ENCODE measurements at places on chromosomes 16 and 17.

- no peak for DNase-seq
Observed at GRCh38 chr16:9351440-9351839, 260.0 kb downstream of the HAPSTR1 start.

DNA sequence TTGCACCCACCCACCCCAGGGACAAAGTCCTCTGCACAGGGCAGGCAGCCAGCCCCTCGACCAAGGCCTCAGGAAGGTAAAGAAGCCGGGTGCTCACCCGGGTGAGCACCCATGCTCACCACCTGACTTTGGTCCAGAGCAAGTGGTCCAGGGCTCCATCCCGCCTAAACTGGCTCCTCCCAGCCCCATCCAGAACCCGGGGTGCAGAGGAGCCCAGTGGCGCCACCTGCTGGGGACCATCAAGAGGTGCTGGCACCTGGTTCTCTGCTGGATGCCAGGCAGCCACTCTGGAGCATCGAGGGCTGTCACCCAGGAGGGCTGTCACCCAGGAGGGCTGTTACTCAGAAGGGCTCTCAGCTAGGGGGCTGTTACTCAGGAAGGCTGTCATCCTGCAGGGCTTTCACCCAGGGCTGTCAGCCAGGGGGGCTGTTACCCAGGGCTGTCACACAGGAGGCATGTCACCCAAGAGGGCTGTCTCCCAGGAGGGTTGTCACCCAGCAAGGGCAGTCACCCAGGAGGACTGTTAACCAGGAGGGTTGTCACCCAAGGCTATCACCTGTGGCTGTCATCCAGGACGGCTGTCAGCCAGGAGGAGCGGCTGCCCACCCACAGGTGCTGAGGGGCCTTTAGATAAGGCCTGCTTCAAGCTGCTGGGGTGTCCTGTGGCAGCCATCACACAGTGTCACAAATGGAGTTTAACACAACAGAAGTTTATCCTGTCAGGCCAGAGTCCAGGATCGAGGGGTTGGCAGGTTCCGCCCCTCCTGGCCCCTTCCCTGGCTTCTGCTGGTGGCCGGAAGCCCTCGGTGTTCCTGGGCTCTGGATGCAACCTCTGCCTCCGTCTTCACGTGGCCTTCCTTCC is 98.5 kb downstream of the TNFRSF13B start:
- DNase-seq = no peak

DNA sequence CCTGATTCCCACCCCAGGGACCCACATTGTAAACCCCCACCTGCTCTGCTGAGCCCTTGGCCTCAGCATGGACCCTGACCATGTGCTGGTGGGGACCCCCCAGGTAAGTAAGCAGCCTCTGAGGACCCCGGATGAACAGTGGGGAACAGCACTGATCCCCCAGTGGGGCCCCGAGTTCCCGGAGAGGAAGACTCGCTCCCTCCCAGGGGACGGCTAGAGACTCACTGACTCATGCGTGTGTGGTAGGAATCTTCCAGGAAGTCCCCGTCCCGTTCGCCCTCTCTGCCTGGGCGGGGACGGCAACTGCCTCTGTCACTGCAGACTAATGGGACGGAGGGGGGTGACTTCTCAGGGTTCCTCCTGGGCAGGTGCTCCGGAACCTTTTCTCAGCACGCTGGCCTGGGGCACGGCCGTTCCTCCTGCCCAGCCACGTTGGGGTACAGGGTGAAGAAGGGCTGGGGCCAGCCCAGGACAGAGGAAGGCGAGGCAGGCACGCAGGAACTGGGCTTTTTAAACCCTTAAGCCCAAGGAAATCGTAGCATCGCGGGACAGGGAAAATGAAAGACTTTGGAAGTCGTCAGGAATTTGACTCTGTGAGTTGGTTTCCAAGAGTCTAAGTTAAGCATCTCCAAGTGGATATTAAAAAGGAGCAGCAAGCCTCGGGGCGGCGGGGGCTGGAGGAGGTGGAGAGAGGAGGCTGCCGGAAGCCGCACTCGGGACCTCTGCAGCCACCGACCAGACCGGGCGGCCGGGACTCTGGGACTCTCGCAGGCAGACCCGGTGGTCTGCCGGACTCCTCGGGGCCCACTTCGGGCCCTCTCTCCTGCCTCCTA is 178.7 kb downstream of the SEC14L1 start:
- peak; percentile 76 for DNase-seq

- DNase-seq = no peak
Observed at GRCh38 chr17:8004899-8005298, 2.5 kb downstream of the GUCY2D start.

DNA sequence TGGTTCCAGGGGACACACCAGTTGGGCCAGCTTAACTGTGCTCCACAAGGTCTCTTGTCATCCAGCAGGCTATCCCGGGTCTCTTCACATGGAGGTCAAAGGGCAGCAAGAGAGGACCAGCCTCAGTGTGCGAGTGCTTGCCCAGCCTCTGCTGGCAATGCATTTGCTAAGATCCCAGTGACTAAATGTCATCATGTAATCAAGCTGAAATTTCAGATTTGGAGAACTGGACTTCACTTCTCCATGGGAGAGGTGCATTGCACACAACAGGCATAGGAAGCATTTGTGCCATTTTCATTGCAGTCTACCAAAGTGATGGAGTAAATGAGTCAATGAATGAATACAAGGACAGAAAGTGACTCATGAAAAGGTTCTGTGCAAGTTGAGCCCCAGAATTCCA is 51.2 kb upstream of the KDM8 start:
- DNase-seq = no peak

- peak; percentile 97 for DNase-seq
Observed at GRCh38 chr17:8192070-8192815, 2.3 kb upstream of the BORCS6 start.

DNA sequence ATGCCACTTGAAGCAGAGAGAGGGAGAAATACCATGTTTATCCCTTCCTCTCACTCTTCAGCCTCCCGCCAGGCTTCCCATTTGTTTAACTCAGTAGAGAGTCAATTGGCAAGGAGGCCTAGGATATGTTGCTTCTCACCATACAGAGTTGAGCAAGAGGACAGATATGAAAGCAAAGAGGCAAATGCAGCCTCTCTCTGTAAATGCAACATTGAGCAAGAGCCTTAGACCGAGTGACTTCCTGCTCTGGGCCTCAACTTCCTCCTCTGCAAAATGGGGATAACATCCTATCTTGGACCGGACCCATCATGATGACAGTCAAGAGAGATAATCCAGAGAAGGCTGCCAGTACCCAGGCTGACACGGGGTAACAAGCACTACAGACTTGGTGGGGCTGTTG is 36.8 kb downstream of the SOCS1 start:
- DNase-seq = no peak

- DNase-seq = no peak
Observed at GRCh38 chr17:194828-195602, 13.6 kb upstream of the DOC2B start.

- DNase-seq = no peak
Observed at GRCh38 chr16:78560997-78561396, 461.5 kb downstream of the WWOX start.

DNA sequence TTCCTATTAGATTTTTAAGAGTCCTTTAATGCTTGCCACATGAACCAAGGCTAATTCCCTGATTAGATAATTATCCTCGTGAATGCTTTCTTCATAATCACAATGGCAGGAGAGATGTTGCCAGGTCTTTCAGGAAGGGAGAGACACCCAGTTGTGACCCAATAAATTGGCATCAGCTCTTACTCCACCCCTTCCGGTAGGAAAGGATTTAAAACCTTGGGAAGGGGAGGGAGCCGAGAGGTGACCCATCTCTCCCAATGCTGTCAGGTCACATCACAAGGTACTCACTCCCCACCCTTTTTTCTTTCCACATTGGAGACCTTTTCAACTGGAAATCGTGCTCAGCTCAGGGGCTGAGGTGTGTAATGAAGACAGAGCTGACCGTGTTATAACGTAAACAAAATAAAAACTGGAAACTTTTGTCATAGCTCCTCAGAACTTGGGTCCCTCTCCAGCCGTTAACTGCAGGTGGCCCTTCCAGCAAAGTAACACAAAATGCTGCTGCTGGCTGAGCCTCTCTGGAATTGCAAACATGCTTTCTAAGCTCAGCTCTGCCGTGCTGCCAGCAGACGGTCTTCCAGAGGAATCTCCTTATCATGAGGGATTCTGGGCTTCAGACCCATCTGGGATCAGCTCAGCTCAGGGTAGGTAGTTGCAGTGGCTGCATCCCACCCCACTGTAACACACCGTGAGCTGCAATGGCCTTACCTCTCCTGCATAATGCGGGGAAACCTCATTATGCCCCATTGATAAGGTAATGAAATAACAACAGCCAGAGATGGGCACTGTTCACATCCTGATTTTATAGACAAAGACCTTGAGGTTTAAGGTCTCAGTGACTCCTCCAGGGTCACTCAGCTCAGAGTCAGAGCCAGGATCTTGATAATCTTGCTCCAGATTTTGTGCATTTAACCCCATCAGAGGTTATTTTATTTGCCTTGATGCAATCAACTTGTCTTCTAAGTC is 15.6 kb downstream of the TMEM100 start:
- DNase-seq = no peak

DNA sequence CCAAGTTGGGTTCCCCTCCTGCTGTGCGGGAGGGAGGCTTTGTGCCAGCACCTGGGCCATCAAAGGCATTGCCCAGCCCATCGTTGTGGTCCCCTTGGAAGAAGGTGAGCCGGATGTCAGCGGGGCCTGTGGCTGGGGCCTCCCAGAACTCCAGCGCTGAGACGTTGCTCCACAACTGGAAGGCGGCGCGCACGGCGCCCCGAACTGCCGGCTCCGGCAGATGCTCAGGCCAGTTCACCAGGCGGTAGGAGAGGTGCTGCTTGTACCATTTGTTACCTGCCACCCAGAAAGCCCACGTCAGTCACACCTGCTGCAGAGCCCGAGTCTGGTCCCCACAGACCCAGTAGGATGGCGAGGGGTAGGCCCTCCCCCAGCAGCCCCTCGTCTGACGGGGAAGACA is 12.4 kb downstream of the C17orf50 start:
- no peak for DNase-seq
